ENCODE measurements at places on chromosomes 13 and 19.

- no peak for DNase-seq
Measured at GRCh38 chr13:79782541-79783205, 301.7 kb downstream of the NDFIP2 start.

DNA sequence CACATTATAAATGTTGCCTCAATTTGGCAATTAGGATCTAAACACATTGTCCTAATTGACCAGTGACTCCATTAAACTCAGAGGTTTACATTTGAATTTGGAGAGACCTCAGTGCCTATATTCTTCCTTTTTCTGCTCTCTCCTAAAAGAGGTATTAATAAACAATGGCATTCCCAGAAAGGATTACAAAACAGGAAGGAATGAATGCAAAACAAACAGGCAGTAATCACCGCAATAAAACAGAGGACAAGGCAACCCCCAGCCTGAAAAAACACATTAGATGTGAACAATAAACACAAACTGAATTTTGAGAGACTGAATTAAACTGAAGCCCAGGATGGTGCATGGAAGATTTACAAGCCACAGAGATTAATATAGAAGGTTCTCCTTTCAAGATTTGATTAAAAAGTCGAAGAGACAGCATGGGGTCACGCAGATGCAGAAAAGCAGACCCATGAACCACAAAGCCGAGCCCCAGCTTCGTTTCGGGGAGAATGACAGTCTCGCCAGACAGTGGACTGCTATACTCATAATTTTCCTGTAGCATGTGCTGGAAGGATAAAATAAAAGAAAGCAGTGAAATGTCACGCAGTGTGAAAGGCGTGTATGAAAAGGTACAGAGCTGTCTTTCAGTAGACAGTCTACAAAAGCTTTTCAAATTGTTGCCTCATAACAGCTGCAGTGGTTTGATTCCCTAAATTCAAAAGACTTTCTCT lies 503.0 kb downstream of the LIG4 start:
- no peak for DNase-seq

DNA sequence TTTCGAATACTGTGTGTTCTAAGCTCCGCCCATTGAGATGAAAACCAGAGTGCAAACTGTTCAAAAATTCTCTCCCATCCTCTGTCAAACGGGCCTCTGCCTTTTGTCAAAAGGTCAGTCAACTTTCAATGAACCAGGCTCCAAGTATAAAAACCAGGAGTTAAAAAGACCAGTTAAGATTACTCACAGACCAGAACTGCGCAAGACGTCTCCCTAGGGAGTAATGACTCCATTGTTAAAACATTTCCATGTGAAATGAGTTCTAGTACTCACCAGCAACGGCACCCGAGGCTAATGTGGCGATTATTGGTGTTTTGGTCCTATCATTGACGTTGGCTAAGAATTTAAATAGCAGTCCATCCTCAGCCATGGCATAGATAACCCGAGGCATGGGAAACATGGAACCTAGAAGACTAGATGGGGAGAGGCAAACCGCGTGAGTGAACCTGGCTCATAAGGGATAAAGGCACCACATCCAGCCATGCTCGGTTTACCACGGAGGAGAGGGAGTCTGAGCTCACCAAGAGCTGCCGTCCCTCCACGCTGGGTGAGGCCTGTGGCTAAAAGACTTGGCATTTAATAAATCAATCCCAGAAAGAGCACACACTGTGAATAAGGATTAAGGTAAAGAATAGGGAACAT lies 73.3 kb downstream of the SLC7A1 start:
- peak; percentile 76 for DNase-seq

- DNase-seq, result no peak
Measured at GRCh38 chr19:2101417-2102335, 5.0 kb downstream of the IZUMO4 start.

DNA sequence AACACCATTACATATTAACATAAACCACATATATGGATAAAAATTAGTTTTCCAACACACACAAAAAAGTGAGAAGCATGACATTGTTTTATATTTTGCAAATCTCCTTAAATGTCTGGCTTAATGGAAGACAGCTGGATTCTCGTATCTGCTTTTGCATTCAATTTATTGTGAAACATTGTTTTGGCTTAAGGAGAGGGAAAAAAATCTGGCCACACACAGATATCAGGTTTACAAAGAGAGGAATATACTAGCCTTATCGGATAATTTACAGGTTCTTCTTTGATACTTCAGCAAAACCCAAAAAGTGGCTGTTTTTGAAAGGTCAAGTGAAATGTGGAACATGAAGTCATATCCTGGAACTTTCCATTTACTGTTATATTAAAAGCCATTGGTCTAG lies 523.5 kb upstream of the ARGLU1 start:
- no peak for DNase-seq

DNA sequence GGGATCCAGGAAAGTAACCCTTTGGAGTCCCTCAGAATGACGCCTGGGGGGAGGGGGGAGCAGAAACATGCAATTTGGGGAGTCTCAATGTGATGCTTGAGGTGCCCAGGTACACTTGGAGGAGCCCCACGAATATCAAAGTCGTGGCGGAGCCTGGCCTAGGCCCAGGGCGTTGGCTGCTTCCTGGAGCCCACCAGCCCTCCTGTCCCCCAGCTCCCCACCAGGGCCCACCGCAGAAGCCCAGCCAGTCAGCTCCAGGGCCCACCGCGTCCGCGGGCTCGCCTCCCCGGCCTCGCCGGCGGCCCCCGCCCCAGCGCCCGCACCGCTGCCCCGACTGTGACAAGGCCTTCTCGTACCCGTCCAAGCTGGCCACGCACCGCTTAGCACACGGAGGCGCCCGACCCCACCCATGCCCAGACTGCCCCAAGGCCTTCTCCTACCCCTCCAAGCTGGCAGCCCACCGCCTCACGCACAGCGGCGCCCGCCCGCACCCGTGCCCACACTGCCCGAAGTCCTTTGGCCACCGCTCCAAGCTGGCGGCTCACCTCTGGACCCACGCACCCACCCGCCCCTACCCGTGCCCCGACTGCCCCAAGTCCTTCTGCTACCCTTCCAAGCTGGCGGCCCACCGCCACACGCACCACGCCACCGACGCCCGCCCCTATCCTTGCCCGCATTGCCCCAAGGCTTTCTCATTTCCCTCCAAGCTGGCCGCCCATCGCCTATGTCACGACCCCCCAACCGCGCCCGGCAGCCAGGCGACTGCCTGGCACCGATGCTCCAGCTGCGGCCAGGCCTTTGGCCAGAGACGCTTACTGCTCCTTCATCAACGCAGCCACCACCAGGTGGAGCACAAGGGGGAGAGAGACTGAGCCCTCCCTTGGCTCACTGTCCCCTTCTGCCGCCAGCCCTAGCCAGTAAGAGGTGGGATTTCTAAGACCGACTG lies 2.1 kb downstream of the ZNF575 start:
- peak; percentile 61 for DNase-seq

- no peak for DNase-seq
Measured at GRCh38 chr13:30240608-30241007, 66.7 kb downstream of the KATNAL1 start.

GRCh38 chr13:111302045-111302726 lies 18.3 kb upstream of the TEX29 start:
- DNase-seq, result no peak

- peak; percentile 84 for DNase-seq
Measured at GRCh38 chr19:1173845-1174809, at the start of gene SBNO2. Gene SBNO2, minus strand, starts transcription at chr19:1174268. Its CDS starts 19,992 bp downstream, at chr19:1154276.

- no peak for DNase-seq
Measured at GRCh38 chr19:40703029-40703755, 12.7 kb upstream of the NUMBL start.

DNA sequence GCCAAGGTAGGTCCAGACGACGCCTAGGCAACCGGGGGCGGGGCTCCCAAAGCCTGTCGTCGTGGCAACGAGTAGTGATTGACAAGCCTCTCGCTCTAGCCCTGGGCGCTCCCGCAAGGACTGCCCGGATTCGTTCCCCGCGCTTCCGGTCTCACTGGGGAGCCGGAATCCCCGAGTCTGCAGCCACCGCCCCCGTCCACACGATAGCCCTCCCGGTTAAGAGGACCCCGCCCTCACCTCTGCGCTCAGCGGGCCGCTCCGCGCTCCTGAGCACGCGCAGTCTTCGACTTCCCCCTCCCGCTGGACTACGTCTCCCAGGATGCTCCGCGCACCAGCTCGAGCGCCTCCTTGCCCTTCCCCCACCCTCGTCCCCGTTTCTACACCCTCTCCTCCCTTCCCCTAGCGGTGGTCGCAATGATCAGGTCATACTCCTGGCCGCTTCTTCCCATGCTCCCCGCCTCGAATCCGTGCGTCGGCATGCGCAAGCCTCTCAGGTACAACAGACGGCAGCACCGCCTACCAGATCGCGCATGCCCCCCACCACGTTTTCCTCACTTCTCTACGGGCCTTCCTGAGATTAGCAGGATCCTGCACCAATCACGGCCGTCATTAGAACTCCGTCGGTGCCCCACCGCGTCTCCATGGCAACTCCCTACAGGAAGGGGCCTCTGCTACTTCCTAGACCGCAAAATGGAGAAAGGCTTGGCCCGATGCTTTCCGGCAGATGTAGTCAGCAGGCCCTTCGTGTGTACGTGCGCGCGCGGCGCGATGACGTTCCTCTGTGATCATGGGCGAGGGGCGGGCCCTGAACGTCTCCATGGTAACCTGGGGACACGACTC lies at the start of gene MZF1:
Gene MZF1 (minus strand): TSS at position 518 of the 840 bp plus-strand sequence. CDS start 1,946 bp downstream, outside the sequence.
- DNase-seq, result peak; percentile 100

- DNase-seq, result no peak
Measured at GRCh38 chr13:94233401-94233800, 246.1 kb downstream of the DCT start.

DNA sequence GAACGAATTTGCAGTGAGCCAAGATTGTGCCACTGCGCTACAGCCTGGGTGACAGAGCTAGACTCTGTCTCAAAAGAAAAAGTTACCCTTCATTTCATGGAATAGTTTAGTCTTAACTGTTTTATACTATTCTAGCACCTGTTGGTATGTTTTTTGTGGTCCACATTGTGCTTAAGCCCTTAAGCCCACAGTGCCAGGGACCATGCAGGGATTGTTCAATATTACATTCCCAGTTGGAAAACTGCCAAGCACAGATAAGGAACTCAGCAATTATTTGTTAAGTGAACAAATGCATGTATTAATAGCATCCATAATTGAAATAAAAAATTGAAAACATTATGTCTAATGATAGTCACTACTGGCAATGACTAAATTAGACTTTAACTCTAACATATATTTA lies 193.5 kb downstream of the PCDH17 start:
- DNase-seq, result no peak

DNA sequence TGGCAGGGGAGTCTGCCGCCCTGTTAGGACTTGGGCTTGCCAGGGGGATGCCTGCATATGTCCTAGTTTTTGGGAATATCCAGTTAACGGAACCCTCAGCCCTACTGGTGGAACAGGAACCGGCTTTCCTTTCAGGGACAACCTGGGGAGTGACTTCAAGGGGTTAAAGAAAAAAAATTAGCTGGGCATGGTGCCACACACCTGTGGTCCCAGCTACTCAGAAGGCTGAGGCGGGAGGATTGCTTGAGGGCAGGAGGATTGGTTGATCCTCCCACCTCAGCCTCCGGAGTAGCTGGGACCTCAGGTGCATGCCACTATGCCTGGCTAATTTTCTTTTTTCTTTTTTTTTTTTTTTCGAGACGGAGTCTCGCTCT lies 22.5 kb downstream of the LDLR start:
- no peak for DNase-seq

- no peak for DNase-seq
Measured at GRCh38 chr19:27774337-27774736, 1438.6 kb downstream of the UQCRFS1 start.

DNA sequence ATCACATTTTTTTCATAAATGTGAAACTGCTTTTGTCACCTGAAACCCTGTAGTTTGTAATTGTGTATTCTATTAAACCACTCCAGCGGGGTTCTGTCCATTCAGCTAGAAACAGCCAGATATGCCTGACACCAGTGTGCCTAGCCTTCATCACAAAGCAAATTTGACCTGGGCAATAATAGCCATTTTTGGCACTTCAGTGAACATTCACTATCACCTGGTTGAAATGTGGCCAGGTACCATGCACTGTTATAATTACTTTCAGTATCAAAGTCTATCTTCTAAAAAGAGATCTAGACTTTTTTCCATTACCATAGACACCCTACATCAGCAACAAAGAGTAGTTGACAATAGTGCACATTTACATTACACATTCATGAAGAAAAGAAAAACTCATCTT lies 64.5 kb downstream of the ZNF257 start:
- no peak for DNase-seq

GRCh38 chr19:30671622-30672051 lies 299.5 kb downstream of the ZNF536 start:
- DNase-seq, result no peak

- DNase-seq, result no peak
Measured at GRCh38 chr19:40089462-40089861, 1.3 kb downstream of the ZNF780A start.

- DNase-seq, result no peak
Measured at GRCh38 chr13:46587807-46588418, 34.9 kb downstream of the LRCH1 start.

- no peak for DNase-seq
Measured at GRCh38 chr19:12730064-12730463, 4.4 kb downstream of the TRIR start.

DNA sequence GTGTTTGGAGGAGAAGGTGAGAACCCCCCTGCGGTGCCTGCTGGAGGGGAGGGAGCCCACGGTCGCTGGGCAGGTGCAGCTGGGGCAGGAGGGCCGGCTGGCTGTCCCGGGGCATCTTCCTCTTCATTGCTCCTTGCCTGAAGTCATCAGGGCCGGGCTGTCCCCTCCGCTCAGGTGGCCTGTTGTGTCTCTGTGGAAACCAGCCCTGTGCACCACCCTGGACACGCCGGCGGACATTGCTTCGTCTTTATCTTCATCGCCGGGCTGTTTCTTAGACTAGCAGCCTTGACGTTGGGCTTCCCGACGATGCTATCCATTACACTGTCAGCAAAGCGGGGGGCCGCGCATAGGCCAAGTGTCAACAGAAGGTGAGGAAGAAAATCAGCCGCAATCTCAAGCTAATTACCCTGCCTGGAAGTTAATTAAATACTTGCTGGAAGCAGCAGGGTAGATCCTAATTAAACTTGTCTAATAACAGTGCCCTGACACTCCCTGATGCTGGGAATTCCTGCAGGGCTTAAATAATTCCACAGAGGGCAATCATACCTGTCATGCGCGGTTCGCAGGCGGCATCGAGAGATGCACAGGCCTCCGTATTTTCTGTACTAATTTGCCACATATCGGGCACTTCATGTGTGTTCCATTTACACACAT lies 111.4 kb upstream of the SOX1 start:
- no peak for DNase-seq

GRCh38 chr13:45415112-45415511 lies 3.1 kb downstream of the SLC25A30 start:
- no peak for DNase-seq

DNA sequence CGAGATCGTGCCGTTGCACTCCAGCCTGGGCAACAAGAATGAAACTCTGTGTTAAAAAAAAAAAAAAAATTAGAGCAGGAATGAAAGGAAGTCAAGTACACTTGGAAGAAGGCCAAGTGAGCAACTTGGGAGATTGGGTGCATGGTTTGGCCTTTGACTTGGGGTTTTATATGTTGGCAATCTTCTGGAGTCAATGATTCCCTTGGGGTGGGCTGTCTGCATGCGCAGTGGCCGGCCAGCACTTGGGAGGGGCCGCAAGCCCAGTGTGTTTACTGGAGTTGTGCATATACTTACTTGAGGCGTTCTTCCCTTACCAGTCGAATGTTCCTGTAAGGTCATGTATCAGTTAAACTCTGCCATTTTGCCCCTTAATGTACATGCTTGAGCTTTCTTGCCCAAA lies 103.9 kb downstream of the FAM216B start:
- no peak for DNase-seq

- no peak for DNase-seq
Measured at GRCh38 chr19:33497131-33497777, 24.3 kb downstream of the PEPD start.

Measured in tibial artery (tissue), 4 donors.